ENCODE measurements at places on chromosomes 11 and 22. TPM values are rescaled to one million over a fixed set of nuclear protein-coding genes. Genes with fewer than 3 reads are reported as not detected.

The GNG3 gene
- total RNA-seq, result not detected

The OR5P2 gene
- not detected for total RNA-seq

The MYEOV gene
- 0.55 TPM for total RNA-seq

The RAB30 gene
- total RNA-seq, result 29.9 TPM

The TENM4 gene
- 0.40 TPM for total RNA-seq

The RFPL1 gene
- total RNA-seq, result not detected

The TMEM41B gene
- total RNA-seq, result 13.7 TPM

The CCDC73 gene
- total RNA-seq, result not detected

The PACSIN2 gene
- total RNA-seq, result 188 TPM

The MUC15 gene
- total RNA-seq, result not detected

The USH1C gene
- total RNA-seq, result 128 TPM

- no peak for DNase-seq
These were observed 81.4 kb downstream of the WNT7B start for GRCh38 chr22:45895436-45896152.

- DNase-seq, result no peak
These were observed 29.8 kb upstream of the TTLL12 start for GRCh38 chr22:43216738-43217137.

DNA sequence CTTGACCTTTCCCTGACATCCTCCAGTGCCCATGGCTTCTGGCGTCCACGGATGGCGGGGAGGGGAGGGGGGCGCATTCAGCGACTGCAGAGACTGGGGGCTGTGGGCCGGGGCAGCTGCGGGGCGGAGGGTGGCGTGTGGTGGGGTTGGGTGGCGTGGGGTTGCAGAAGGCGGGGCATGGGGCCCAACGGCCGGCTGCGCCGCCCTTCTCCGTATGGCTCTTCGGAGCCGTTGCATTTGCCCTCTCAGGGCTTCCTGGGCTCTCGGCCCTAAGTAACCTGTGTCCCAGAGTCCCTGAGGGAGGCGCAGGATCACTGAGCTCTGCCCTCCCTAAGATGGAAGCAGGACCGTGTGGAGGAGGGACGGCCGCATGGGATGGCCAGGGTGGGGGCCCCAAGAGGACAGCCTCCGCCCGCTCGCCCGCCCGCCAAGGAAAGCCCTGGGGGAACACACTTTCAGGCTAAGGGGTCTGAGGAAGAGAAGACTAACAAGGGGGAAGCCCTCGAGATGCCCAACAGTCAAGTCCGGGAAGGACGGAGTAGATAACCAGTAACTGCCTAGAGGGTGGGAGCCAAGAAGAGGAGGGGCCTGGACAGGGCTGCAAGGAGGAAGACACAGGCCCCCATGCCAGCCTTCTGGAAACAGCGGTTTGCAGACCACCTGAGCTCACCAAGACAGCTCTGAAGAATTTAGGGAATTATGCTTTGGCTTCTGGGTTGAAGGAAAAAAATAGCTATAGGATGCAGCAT lies 9.2 kb upstream of the AIFM3 start:
- DNase-seq, result peak; percentile 82

DNA sequence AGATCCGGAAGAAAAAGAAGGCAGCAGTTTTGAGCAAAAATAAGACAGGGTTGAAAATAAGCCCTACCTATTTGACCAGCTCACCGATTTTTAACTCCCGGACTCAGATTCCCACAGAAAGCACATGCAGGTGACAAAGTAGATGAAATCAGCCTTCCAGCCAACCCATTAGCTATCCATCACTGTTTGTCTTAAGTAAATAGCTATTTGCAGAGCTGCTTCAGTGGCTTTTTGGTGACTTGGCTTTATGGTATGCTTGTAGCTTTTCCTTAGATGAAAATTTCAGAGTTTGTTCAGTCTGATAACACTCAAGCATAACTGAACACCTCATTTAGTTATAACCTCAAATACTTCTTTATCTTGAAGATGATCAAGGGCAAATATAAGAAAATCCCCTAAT lies 192.6 kb downstream of the HIPK3 start:
- DNase-seq, result no peak

- DNase-seq, result no peak
These were observed 38.1 kb downstream of the AMPD3 start for GRCh38 chr11:10493041-10493663.

DNA sequence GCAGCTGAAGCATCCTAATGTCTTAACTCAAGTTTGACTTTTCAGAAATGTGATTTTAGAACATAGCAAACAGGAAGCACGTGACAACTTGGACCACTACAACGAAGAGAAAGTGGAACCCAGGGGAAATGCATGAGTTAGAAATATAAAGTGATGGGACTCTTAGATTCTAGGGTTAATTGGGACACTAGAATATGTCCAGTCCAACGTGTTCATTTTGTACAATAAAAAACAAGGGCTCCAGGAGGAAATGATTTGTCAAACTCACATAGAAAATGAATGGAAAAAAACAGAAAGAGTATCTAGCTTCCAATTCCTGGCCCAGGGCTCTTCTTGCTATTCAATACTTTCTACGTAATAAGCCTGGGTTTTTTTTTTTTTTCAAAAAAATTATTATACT lies 30.7 kb downstream of the TIMP3 start:
- DNase-seq, result no peak

GRCh38 chr11:95451682-95452081 lies 220.7 kb upstream of the SESN3 start:
- DNase-seq, result no peak

DNA sequence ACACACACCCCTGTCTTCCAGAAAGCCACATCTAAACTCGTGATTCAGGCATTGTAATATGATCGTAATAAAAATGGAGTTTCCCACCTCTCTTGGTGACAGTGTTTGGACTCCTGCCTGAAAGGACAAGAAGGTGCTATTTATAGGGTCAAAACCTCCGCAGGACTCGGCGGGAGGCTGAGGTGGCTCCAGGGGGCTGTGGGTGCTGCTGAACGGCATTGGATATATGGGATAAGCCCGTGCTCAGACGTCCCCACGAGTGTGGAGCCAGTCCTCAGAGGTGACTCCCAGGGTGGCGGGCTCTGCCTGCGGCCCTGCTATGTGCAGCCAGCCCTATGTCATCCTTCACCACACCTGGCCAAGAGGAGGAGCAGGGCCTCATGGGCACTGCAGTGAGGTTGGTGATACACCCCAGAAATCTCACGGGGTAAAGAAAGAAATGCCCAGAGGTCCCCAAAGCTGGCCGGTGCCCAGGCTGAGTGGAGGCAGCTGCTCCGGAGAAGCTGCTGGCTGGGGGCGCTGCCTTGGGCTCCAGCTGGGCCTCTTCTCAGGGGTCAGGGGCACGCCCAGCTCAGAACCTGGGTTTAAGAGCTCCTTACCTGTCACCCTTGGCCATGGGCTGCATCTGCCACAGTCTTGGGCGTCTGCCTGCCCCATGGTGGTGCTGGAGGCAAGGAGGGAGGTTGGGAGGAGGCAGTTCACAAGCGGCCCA lies 5.1 kb upstream of the OSBPL5 start:
- no peak for DNase-seq

DNA sequence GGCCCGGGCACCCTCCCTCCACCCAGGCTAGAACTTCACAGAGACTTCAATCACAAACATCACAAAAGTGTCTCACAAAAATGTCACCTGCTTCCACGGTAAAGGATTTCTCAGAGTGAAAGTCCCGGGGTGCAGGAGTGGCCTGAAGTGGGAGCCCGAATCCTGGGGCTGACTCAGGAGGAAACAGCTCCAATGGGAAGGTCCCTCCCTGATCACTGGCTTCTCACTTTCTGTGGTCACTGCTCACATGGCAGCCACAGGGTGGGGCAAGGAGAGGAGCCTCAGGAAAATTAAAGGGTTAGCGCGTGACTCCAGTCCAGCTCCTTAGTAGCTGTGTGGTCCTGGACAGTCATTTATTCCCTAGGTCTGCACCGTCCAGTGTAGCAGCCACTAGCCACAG lies 564.5 kb upstream of the B3GAT1 start:
- DNase-seq, result peak; percentile 20

DNA sequence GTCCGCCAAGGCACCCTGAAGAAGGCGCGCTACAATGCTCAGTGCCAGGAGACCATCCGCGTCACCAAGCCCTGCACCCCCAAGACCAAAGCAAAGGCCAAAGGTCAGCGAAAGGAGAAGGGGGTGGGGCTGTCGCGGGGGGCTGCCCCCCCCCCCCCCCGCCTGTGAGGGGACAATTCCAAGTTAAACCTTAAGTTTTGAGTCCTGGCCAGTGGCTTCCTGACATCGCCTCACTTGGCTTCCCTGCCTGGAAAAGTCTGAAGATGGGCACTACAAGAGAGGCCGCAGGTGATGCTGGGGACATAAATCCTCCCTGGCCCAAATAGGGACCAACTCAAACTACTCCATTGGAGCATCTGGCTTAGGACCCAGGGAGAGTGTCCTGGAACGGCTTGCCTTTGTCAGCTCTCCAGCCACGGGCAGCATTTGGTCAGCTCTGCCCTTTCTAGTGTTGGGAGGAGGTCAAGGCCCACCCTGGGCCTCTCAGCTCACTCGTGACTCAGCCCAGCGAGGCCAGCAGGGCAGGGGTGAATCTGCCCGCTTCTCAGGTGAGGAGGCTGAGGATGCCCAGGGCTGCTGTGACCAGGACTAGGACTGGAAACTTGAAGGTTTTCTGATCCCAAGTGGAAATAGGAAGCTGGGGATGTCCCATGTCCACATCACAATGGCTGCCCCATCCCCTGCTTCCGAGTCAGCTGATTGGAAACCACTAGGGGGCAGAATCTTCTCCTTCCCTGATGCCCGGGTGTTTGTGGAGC lies 1.4 kb downstream of the MDK start:
- DNase-seq, result no peak

GRCh38 chr22:25373961-25374360 lies 154.5 kb downstream of the CRYBB2 start:
- DNase-seq, result no peak

DNA sequence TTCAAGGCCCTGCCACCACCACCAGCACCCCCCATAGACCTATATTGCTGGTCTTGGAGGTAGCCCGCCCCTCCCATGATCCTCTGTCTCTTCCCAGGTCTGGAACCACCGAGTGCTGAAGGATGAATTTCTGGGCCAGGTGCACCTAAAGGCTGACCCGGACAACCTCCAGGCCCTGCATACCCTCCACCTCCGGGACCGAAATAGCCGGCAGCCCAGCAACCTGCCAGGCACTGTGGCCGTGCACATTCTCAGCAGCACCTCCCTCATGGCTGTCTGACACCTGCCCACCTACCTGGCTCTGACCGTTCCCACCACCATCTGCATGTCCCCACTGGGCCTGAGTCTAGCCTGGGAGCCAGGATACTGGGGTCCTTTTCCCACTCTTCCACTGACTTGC lies 4.5 kb upstream of the MYO7A start:
- no peak for DNase-seq

DNA sequence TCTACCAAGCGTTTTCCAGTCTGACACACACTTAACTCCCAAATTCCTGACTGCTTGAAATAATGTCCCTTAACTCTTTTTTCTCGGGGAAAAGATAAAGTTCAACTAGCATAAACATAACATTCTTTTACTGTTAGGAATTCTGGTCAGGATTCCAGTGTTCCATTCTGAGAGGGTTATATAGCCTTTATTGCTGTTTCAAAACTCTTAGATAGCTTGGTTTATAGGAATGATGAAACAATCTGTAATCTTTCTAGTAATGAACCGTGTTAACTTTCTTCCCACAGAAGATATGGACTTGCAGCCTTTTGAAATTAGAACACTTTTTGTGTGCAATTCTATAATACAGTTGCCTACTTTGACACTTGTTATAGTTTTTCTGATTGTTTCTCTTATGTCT lies 8.6 kb downstream of the REXO2 start:
- DNase-seq, result no peak

DNA sequence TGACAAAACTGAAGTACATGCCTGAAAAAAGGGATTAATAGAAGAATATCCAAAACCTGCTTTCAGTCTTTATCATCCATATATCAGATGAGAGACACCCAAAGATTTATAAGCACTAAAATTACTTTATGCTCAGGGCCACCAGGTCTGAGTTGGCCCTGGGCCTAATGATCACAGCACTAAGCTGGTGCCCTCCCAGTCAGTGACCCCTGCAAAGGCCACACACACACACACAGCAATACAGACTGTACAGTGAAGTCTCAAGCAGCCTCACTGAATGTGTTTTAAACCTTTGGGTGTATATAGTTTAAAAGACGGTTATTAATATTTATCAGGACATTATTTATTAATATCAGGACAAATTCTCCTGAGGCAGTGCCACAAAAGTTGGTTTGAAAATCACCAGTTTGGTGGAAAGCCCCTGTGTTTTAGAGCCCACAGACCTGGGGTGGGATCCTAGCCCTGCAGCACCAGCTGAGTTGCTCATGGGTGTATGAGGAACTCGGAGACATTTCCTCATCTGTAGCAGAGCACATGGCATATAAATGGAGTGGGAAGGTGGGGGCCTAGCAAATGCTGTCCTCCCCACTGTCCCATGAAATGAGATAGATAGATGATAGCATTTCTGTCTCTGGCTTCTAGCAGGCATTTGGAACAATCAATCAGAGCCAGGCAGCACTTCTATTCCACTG lies 48.4 kb upstream of the HORMAD2 start:
- no peak for DNase-seq

DNA sequence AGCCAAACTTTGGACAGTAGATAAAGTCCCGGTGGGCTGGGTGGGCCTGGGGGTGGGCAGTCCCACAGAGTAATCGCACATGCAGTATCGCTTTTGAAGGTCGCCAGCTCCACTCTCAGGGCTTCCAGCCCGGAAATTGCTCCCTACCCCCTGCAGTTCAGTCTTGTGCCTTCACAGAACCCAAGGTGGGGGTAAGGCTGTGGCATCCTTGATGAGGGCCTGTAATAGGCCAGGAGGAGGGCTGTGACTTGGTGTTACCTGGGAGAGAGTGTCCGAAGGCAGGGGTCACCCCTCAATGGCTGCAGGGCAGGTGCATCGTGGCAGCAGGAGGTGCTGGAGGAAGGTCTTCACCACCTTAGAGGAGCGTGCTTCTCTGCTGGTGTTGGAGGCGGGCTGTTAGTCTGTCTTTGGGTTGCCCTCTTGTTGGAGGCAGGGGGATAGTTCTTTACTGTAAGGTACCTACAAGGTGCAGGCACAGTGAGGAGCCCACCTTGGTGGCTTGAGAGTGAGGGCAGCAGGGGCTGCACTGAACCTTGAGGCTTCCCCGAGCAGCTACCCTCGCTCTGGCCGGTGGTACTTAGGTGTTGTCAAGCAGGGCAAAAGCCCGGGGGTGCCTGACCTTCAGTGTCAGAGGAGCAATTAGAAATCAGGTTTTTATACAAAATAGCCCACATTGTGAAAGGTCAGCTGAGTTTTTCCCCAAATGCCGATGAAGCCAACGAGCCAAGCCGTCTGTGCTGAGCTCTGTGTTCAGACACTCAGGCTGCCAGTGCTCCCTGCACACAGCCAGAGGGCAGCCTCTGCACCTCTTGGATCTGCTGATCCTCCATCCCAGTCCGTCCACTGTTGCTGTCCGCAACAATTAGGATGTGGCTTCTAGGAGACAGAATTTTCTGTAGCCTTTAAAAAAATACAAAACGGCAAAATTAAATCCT lies 21.9 kb downstream of the SAMM50 start:
- no peak for DNase-seq
